ENCODE measurements at places on chromosomes 1 and 21. TPM values are rescaled to one million over a fixed set of nuclear protein-coding genes. Genes with fewer than 3 reads are reported as not detected.

DNA sequence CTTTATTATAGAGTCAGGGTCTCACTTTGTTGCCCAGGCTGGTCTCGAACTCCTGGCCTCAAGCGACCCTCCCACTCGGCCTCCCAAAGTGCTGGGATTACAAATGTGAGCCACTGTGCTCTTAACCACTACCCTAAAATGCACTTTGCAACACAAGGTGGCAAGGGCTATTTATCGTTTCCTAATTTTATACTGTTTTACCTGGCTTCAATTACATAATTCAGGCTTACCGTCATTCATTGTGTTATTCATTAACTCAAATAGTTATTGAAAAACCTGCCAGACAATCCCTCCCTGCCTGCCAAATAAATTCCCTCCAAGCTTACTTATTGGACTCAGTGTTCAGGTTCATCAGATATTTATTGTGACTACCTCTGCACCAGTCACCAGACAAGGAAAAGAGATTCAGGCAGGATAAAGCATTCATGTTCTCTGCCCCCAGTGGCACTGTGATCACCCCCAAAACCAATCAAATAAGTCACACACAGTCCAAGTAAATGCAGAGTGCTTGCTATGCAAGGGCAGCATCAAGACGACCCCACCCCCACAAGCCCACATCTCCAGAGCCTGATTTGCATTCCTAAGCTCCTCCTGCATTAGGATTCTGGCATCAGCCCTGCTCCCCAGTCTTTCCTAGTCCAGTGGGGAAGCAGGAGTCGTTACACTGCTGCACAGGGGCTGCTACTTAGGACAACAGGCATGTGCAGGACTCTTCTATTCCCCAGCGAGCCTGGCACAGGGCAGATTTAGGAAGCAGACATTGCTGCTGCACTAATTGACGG, 8.1 kb downstream of the PAQR7 start:
- DNase-seq = no peak

- no peak for DNase-seq
These were observed 23.6 kb upstream of the MAB21L3 start for GRCh38 chr1:116087628-116088027.

The ADARB1 gene
- total RNA-seq = 2.1 TPM

GRCh38 chr1:21332554-21333311, 42.5 kb upstream of the ECE1 start:
- no peak for DNase-seq

GRCh38 chr1:224757508-224757907, 141.4 kb downstream of the CNIH3 start:
- no peak for DNase-seq

The OR2L5 gene
- not detected for total RNA-seq

DNA sequence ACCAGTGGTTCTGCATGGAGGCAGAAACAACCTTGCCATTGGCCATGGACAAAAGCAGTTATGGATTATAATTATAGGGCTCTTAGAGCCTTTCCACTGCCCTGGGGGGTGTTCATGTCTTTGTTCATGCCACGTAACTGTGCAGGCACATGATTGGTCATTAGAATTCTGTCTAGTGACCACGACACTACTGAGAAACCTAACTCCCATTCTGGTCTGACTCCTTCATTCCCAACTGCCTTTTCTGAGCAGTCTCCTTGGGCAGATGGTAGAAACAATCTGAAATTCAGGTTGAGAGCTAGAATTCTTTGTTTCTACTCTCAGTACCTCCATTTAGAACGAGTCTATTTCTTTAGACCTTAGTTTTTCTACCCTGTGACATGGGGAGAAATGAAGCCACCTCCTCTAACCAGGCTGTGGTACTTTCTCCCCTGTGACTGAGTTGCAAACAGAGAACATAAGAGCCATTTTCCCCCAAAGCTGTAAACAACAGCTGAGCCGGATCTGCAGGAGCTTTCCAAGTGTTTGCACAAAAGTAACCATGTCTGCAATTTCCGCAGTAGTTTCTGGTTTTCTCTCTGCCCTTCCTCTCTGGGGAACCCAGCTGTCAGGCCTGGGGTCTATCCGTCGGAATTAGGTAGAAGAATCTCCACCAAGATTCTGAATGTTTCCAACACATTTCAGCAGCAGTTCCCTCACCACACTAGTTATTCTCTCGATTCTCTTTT, 37.7 kb upstream of the IPO9 start:
- peak; percentile 35 for DNase-seq

The C1orf94 gene
- total RNA-seq = not detected

DNA sequence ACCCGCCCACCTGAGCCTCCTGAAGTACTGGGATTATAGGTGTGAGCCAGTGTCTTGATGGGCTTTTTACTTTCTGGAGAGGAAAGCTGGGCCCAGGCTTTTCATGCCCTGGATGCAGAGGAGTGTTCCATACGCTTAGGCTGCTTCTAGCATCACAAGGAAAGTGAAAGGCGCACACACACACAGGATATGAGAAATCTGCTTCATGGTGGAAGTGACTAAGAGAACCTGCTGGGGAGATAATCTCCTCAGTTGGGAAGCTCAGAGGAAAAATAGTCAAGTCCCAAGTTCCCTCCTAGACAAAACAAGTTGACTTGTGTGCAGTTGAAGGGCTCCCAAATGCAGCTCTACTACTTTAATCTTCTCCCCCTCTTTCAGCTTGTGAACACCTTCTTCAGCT, 2.2 kb downstream of the NUDC start:
- no peak for DNase-seq

DNA sequence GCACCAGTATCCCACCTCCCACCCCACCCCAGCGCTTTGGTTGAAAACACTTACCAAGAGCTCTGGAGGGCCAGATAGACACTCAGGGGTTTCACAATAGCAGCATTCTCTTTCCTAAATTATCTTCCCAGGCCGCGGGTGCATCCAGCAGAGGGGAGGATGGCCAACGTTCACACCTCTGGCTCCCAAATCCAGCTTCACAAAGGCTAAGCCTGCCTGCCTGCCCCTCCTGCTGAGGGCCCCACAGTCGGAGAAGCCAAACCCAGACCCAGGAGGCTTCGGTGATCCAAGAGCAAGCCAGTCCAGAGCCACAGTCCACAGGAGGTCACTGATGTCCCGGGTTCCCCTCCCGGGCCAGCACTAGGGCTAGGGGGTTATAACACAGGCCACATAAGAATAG, 231.9 kb downstream of the TRABD2B start:
- no peak for DNase-seq

GRCh38 chr21:43792406-43792805, 3.0 kb downstream of the RRP1 start:
- DNase-seq = no peak

DNA sequence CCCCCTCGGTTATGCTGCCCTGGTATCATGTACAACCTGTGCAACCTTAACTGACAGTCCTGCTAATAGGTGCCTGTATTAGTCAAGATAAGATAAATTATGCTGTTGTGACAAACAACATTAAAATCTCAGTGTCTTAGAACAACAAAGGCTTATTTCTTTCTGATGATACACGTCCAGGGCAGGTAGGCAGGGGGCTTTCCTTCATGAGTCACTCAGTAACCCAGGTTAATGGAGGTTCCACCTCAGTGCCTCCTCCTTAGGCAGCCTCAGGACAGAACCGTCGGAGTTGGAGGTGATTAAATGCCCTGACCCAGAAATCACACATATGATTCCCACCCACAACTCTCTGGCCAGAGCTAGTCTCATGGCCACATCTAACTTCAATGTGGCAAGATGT, 94.6 kb upstream of the CASZ1 start:
- DNase-seq = no peak

DNA sequence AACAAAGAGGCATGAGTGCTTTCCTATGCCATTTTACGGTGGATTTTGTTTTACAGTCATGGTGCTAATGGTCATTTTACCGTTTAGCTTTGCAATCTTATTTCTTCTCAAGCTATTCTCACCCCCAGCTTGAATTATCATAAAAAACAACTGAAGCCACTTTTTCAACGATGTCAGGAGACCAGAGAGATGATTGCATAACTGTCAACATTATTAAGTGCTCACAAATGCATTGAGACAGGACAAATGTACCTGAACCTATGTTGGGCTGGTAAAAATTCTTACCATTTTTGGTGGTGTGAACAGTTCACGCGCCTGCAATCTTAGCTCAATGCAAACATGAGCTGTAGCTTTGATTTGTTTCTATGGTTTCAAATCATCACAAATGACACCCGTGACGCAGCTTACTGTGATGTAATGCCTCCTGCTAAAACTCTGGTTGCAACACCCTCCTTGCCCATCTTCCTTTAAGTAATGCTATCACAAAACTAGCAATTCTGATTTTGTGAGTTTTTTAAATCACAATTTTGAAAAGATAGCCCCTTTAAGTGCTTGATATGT, 104.4 kb downstream of the UCHL5 start:
- DNase-seq = no peak

DNA sequence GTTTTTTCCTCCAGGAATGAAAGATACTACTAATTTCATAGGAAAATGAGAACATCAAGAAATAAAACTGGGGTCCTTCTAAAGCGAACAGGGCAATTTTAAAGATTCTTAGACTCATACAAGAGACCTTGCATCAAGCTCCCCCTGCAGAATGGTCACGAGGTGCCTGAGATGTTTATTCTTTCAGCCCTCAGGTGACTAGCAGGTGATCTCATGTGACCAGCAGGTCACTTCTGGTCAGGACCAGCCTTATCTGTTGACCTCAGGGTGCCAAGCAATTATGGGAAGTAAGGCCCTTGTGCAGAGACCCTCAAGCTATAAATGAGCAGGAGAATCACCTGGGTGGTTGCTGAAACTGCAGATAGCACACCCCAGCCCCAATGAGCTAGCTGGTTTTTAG, 20.6 kb upstream of the TMEM51 start:
- DNase-seq = no peak

GRCh38 chr1:156599811-156600210, 1.5 kb downstream of the GPATCH4 start:
- DNase-seq = no peak

DNA sequence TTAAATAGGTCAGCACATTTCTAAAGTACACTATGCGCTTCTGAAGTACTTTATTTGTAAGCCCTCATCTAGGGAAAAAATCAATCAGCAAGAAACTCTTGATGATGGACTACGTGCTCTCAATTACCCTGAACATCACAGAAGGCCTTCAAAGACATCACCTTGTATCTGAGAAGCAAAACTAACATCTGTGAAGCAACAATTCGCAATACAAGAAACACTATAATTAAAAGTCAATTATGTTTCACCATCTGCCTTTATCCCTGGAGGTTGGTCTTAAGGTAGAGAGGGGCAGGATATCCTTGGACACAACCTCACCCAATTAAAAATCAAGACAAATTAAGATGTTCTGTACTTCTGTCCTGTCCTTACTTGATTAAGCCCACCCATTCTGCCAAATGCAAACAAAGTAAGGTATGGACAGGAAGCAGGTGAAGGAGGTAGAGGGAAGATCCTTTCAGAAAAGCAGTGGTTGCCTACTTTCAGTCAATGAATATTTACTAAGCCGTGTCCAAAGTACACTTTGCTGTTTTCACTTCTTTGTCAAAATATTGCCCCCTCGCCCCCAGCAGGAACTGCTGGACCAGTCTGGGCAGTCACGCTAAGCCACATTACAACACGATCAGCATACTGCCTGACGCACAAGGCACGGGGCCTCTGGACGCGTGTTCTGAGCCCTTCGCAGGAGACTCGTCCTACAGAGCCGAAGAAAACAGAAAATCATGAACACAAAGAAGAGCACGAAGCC, 887 bp downstream of the SLC19A2 start:
- DNase-seq = peak; percentile 78

The ADORA3 gene
- not detected for total RNA-seq

The ZNF593OS gene
- not detected for total RNA-seq

DNA sequence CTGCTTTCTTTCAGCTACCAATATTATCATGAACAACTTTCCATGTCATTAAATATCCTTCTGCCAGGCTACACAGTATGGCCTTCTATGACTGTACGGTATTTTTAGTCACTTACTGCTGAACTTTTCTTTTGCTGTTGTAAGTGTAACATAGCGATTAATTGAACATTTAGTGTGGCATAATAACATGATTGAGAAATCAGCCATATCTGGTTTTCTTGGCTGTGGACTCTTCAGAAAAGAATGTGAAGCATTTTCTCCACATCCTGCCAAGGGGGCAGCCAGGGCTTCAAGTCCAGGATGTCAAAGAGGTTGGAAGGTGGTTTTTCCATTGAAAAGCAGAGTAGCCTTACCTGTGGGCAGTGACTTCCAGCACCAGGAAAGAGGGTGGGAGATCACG, 8.8 kb upstream of the AHCYL1 start:
- DNase-seq = peak; percentile 88

The KPRP gene
- not detected for total RNA-seq

The SFPQ gene
- 152 TPM for total RNA-seq

The LAPTM5 gene
- total RNA-seq = 0.18 TPM

The PPM1J gene
- total RNA-seq = 0.63 TPM

All from fibroblast of the aortic adventitia (primary cell).